ENCODE measurements at places on chromosomes 3 and 15.

GRCh38 chr3:122257644-122258364 lies 67.2 kb upstream of the CSTA start:
- DNase-seq: no peak

DNA sequence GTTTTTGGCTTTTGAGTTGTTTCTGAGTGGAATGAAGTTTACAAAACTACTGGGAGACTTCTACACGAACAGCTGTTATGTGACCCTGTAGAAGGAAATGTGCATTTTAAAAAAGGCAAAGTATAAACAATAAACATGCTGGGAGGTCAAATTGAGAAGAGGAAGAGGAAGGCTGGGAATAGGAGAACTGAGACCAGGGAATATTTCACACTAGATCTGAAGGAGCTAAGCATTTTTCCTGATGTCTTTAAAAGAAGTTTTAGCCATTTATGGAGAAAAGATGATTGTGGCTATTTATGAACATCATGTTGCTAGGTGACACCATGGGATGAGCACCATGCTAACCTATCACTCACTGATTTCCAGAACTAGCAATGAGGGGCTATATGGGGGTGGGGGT lies 76.3 kb upstream of the FAM98B start:
- no peak for DNase-seq

DNA sequence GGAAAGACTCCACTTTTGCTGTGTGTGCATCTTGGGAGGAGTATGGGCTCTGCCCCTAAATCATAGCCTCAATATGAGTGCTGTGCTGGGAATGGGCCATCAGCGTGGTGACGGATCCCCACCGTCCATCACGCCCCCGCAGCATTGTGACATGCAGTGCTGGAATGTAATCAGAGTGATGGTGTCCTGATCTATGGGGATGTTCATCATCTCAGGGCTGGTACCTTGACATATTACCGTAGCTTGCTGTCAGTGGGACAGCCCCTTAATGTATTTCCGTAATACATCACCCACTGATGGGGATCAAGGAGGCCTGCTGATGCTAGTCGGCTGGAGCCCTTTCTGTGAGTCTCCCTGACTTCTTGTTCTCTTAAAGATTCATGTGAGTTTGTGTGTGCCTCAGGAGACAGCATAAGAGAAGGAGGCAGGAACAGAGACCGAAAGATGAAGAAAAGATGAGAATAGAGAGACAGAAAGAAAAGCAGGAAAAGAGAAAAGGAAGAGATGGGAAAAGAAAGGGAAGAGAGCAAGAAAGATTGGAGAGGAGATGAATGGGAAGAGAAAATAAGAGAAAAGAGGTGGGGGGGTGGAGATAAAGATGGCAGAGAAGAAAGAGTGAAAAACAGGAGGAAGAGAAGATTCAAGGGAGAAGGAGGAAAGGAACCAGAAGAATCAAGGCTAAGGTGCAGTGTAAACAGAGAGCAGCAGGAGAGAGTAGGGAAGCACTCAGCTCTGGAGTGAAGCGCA lies 183.7 kb downstream of the RPLP1 start:
- DNase-seq: no peak

DNA sequence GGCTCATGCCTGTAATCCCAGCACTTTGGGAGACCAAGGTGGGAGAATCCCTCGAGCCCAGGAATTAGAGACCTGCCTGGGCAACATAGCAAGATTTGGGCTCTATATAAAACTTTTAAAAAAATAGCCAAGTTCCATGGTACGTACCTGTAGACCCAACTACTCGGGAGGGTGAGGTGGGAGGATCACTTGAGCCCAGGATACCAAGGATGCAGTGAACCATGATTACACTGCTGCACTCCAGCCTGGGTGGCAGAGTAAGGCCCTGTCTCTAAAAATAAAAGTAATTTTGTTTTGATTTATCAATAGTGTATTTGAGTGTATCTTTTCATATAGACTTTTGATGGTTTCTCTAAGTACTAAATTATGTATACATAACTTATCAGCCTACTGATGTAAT lies 63.1 kb downstream of the LSM3 start:
- no peak for DNase-seq

DNA sequence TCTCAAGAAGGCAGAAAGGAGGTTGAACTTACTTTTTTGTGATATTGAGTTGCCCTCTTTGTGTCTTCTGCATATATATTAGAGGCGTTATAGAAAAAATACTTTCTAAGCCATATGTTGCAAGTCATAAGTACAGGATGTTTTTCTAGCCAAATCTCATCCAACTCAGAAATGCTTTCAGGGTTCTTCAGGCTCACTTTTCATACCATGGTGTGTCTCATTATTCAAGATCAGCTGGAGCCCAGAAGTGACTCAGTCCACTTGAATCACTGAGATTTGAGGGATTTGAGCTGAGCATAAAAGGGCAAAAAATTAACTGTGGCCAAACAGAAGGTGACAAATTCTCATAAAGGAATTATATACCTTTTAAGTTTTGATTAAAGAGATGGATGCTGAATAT lies 157.3 kb downstream of the WNT5A start:
- DNase-seq: peak; percentile 63

- no peak for DNase-seq
Measured at GRCh38 chr3:143352850-143353550, 233.4 kb downstream of the CHST2 start.

DNA sequence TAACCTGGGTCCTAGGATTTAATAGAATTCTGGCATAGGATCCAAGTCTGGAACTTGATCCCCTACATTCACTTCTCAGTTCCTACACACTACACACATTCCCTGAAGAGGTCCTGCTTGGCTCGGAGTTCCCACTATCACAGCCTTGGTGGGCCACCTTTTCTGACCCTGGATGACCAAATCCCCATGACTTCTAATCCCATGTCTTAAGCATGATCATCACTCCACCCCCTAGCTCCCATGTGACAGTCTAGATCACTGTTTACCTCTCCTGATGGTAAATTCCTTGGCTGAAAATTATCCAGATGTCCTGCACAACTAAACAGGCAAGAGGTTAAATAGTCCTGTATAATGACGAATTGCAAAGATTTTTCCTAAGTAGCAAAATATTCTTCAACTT lies 40.3 kb downstream of the DUT start:
- DNase-seq: no peak

DNA sequence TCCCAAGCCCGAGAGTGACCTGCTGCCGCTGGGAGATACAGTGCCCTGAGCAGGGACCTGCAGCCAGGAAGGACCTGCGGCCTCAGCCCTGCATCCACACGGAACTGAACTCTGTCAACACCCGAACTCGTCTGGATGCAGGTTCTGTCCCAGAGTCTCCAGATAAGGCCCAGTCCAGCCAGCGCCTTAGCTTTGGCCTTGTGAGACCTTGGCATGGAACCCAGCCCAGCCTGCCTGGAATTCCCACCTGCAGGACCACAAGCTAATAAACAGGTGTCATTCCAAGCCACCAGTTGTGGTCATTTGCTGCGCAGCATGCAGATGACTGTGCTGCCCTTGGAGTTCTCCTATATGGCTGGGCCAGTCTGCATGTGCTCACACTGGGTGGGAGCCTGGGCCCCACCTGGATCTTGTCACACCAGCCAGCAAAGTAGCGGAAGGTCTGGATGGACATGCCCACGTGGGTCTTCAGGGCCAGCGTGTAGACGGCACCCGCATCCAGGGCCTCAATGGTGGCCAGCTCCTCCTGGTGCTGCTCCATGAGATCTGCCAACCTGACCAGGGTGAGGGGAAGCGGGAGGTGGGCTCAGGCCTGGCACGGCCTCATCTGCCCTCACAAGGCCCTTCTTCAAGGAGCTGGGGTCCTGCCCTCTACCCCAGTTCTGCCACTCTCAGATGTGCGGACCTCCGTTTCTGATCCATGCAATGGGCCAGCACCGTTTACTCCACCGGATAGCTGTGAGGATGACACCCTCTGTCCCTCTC lies 47.2 kb upstream of the SLC41A3 start:
- DNase-seq: no peak

GRCh38 chr15:87931584-87931983 lies 325.0 kb downstream of the NTRK3 start:
- DNase-seq: no peak

- no peak for DNase-seq
Measured at GRCh38 chr3:184864000-184864399, 52.0 kb downstream of the VPS8 start.

DNA sequence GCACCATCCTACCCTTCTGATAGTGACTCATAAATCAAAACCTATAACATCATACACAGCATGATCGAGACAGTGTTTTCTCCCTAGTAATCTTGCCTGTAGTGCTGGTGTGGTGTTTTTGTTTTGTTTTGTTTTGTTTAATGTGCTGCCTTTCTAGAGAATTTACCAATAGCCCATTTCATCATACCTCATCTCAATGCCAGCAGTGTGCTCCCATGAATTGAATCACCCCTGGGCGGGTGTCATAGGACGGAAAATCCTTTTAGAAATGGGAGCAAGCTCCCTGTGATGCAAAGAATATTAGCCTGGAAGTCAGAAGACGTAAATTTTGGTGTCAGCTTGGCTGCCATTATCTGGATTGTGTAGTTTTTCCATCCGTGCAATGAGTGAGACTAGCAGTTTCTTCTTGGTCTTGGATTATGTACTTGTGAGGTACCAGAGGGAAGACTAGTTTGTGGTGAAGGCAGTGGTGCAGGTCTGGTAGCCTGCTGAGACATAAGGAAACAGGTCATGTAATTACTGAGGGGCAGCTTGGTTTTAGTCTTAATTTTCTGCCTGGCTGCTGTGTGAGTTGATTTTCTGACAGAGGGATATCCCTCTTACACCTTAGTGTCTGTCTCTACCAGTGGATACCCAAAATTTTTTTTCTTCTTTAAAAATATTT lies 29.9 kb downstream of the IGSF10 start:
- no peak for DNase-seq

DNA sequence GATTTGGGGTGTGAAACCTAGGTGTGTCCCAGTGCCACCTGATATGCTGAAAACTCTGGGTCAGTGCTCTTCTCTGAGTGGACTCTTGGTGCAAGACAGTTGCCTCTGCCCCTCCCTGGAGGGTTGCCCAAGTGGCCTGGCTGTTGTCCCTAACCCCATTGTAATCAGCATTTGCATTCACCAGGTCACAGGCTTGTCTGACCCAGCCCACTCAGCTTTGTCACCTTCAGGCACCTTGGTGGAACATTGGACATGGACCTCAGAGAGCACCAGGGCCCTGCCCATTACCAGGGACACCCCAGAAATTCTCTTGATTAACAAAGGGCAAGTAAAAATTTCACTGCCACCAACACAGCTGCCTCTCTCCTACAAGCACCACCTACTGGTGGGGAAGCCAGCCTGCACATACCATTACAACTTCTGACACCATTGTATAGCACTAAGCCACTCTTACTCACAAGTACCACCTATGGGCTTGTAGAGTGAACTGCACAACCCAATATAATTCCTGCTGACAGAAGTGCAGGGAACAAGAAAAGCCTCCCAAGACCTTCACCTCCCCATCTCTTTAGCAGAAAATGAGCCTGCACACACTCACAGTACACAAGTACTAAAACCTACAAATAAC lies 324.6 kb downstream of the EPHA6 start:
- DNase-seq: peak; percentile 22

DNA sequence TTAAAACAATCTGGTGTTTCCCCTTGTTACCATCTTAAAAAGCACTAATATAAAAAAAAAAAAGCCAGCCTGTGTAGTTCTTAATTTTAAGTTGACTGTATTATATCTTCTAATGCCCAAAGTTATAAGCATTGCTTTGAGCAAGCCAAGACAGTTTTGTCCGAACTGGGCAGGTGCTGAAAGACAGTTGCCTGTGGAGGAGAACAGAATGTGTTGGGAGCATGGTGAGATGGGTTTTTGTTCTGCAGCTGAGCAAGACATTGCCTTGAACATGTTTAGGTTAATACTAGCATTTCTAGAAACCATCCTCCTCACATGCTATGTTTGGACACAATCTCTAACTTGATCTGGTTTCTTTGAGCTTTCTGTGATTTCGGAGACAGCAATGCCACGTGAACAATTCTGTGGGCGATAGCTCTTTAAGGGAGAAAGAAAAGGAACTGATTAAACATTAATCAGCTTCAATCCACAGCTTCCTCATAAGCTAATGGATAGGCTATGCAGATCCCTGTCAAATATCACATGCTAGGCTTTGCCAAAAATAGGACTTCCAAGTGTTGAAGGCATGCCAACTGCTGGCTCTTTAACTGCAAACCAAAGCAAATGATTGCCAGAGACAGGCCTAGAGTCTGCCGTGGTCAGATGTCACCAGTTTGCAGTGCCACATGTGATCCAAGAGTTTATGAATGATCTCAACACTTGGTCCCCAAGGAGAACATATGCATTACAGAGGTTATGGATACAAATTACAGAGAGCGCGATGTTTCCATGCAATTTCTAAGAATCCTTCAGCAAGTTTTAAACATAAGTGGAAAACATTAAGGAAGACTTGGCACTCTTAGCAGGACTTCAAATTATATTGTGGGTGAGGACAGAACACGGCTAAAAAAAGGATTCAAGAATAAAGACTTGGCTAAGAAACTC lies 428.1 kb downstream of the ROBO2 start:
- DNase-seq: peak; percentile 18

- peak; percentile 54 for DNase-seq
Measured at GRCh38 chr3:188948281-188948996, 223.3 kb upstream of the TPRG1 start.

- no peak for DNase-seq
Measured at GRCh38 chr15:93029836-93030429, 59.1 kb downstream of the RGMA start.

DNA sequence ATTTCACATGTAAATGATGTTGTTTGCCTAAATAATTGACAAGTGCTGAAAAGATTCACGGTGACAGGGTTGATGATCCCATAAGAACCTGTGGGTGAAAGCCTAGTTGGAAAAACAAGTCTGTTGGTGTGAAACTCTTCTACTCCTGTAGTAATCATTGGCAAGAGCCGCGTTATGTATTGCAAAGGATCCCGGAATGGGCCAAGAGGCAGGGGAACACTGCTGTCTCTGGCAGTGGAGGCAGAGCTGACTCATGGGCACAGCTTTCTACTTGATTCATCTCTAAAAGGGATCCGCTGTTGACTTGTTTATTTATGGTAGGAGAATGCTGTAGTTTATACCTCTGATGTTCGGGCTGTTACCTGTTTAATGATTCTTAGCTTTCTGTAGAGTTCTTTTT lies 63.1 kb downstream of the MAP6D1 start:
- no peak for DNase-seq

DNA sequence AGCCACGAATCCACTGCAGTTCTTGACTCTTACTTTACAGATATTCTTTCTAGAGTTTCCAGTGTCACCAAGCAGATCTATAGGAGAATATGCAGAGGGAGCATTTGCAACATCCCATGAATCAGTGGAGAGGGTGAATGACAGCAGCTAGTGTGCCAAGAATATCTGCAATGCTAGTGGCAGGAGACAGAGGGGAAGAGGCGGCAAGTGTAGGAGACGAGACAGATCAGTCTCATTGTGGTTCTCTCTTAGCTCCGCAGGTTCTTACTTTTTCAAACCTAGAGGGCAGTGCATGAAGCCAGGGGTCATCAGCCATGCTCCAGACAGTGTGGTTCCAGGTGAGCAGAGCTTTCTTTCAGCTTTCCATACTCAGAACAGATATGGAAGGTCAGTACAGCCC lies 744 bp downstream of the ZNF619 start:
- DNase-seq: no peak
